Neuronal stem cell (in vitro differentiated cells): ENCODE measurements at places on chromosomes 4 and X.

DNA sequence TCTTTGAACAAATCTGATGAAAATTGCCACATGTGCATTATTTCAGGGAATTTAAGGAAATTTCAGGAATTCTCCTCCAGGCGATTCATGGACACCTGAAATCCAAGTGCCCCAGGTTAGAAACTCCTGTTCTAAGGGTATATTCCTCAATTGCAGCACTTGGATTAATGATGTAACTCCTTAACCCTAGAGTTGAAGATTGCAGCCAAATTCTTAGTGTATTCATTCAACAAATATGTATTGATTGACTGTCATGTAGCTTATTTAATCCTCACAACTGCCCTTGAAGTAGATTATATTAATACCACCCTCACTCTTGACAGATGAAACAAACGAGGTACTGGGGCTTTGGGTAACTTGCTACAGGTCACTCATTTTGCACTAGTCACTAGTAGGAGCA lies 11.3 kb downstream of the CETN2 start:
- DNase-seq, result no peak

DNA sequence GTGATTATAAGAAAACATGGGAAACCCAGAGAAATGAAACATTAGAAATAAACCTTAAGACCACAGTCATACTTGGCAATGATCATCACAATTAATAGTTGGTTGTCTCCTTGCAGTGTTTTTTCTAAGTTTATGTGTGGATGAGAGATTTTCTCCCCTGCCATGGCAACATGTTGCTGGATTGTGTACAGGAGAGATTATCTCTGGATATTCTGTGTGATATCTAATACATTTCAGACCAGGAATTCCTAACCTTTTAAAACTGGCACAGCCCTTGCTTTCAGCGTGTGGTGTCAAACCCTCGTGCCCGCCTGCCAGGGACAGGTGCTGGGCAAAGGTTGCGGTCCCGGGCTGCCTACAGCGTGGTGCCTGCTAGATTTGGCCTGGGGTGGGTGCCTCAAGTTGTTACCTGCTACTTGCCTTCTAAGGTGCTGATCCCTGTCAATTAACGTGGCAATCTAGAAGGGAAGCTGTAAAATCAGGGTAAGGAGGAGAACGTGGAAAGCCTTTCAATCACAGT lies 100.5 kb downstream of the TMEM131L start:
- no peak for DNase-seq

DNA sequence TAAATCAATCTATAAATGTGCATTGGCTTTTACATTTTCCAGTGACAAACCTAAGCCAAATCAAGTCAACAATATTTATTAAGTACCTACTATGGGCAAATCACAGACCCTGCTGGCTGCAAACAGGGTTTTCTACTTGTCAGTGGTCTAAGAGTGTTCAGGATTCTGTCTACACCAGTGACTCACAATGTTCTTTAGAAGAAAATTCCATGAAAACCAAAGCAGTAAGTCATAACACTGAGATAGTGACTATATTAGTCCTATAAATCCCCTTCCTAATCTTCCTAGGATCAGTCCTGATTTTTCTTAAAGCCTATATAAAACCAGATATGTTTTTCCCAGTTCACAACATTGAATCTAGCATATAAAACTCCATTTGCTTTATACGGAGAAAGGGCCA lies 69.7 kb downstream of the PPP3CA start:
- no peak for DNase-seq

- no peak for DNase-seq
Observed at GRCh38 chr4:150332086-150332485, 249.9 kb upstream of the MAB21L2 start.

GRCh38 chr4:8840816-8841455 lies 30.7 kb downstream of the HMX1 start:
- no peak for DNase-seq

DNA sequence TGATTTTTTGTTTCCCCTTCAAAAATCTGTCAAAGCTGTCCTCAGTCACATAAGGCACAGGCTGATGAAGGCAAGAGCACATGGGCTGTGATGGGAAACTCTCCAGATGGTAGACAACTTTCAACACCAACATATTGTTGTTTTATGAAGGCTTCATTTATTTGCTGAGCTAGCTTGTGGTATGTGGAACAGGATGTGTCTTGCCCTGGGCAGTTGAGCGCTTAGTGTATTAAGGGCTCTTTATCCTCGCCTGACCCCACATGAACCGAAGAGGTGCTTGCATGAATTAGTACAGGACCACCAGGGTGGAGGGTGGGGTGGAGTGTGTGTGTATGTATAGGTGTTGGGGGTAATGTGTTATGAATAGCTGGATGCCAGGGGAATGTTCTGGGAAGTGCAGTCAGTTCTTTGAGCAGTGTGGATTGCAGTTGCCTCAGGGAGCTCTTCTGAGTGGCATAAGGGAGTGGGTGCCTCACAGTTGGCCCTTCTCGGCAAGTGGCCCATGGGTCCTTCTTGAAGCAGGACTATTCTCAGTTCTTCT lies 103.1 kb downstream of the PHEX start:
- no peak for DNase-seq

GRCh38 chrX:123835661-123836371 lies 24.0 kb upstream of the XIAP start:
- no peak for DNase-seq
